Nucleus accumbens (tissue), 56 donors: ENCODE measurements at places on chromosomes 5 and 9.
A peak's percentile ranks its signal among the peaks of the same experiment; 100 is the strongest.

- no peak for DNase-seq
Measured at GRCh38 chr9:70399141-70399540, 15.3 kb downstream of the KLF9 start.

DNA sequence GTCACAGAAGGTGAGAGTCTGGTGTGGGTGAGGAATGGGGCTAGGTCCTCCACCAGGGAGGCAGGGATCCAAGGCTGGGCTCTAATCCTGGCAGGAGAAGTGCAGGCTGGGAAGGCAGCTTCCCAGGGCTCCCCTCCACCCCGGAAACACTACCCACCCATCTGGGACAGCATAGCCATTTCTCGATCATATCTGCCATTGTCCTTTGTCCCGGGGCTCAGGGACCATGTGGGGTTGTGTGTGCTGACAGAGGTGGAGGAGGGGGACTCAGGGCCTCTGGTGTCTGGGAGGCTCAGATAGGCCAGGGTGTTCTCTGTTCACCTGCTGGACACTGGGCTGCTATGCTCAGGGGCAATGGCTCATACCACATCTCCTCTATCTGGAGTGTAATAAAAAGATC lies 32.2 kb upstream of the STRBP start:
- DNase-seq, result no peak

DNA sequence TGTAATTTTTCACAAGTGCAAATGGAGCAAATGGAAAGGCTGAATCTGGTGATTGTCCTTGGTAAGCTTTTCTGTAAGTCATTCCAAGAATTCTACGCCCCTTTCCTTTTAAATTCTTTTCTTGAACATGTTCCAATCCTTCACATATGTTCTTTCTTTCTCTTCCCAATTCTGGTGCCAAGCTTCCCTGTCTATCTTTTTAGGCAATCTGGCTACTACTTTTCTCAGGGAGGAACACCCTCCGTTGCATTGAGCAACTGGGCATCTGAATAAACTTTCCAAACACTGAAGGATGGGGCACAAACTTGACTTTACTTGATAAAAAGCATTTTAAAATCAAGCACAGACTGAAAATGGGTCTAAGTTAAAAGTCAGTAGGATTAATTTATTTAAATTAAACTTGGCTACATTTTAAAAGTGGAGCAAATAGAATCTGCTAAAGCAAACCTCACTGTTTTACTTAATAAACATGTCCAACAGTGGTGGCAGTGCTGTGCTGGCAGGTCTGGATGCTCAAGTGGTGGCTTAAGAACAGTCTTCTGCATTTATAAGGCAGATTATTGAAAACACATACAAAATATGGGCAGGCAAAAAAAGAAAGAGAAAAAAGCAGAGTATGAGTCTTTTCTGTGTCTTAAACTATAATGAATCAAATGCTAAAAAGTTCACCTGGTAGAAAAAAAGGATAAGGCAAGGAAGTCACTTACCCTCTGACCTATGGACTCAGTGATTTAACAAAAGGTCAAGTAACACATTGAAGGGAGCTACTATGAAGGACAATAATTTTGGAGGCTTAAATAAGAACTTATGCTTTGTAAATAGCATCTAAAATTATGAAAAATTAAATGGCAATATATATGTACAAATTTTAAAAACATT lies 5.4 kb downstream of the ELL2 start:
- DNase-seq, result no peak

GRCh38 chr5:59301727-59302126 lies 591.8 kb downstream of the PDE4D start:
- DNase-seq, result no peak

GRCh38 chr5:128213340-128213739 lies 129.8 kb downstream of the SLC12A2 start:
- DNase-seq, result peak; percentile 50

DNA sequence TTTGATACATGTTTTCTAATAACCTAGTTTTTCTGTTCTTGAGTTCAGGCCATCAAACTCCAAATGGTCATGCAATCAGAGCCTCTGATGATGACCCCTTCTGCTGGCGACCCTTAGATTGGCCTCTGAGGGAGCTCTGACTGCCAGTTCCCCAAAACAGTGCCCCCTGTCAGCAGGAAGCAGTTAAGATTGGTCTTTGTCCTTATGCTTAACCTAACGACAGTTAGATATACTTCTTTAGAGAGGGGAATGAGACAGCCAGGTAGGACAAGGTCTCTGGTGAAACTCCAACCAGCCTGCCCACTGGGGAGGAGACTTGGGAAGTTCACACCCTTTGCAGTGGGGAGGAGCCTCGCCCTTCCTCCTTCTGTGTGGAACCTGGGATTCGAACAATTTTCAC lies 390.4 kb upstream of the KIF2A start:
- no peak for DNase-seq

- no peak for DNase-seq
Measured at GRCh38 chr9:10252174-10252573, 360.6 kb downstream of the PTPRD start.

- DNase-seq, result no peak
Measured at GRCh38 chr5:96196407-96196806, 234.8 kb upstream of the ELL2 start.

DNA sequence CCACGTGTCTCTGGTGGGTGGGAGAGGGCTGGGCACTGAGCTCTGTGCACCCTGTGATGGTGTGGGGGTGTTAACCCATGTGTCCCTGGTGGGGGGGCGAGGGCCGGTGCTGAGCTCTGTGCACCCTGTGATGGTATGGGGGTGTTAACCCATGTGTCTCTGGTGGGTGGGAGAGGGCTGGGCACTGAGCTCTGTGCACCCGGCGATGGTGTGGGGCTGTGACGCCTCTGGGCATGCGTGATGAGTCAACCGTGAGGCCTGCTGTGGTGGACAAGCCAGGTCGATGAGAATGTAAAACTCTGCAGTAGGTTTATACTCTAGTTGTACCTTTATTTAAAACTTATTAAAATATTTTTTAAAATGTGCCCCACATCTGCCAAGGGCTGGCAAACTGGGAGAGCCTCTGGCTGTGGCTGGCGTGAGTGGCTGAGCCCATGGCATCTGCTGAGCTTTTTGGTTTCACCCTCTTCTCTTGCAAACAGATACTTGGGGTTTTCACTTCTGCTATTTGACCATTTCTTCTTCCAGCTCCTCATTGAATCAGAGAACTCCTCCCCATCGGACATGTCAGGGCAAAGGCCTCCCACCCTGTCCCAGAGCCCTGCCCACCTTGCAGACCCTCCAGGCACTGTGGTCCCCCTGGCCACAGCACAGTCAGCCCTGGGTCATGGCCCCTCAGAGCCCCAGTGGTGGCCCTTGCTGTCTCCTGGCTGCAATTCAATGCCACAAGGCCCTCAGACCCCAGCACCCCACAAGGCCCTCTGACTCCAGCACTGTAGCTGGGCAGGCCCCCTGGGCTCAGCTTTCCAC lies 18.5 kb upstream of the EXOC3 start:
- DNase-seq, result no peak

GRCh38 chr9:94577571-94577970 lies 16.1 kb downstream of the FBP2 start:
- no peak for DNase-seq

- DNase-seq, result no peak
Measured at GRCh38 chr5:67483453-67484030, 286.9 kb upstream of the CD180 start.

DNA sequence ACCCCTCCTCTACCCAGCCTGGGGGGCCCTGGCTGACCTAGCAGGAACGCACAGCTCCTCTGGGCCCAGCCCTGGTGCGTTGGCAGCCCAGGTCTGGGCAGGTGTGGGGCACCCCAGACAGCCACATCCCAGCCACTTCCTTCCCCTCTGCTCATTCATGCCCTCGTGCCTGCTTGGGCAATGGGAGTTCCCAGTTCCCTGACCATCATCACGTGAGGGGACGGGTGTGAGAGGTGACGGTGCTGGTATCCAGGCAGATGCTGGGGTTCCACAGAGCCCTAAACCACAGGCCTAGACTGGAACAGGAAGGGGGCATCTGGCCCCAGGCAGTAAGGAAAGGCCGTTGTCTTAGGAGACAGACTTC lies 8.4 kb downstream of the RALGDS start:
- DNase-seq, result no peak

DNA sequence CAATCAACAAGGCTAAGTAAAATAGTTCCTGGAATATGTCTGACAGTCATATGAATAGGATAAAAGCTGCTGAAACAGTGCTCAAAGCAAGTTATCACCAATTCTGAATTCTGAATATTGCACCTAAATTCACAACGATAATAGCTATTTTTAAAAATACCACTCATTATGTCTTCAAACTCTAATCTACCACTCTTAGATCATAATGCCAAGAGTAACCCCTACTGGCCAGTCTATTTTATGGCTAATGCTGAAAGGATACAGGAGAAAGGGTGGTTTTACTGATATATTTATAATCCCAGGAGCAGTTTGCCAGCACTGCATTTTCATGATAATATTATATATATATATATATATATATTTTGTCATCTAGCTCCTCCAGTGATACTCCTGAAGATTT lies 232.8 kb downstream of the PDE4D start:
- no peak for DNase-seq

- DNase-seq, result no peak
Measured at GRCh38 chr5:173317852-173318251, 10.4 kb downstream of the STC2 start.

- no peak for DNase-seq
Measured at GRCh38 chr5:96537386-96537785, 104.3 kb upstream of the PCSK1 start.

- DNase-seq, result no peak
Measured at GRCh38 chr9:28912621-28913020, 1339.3 kb upstream of the C9orf72 start.

GRCh38 chr5:169219351-169219750 lies 81.6 kb downstream of the SLIT3 start:
- DNase-seq, result no peak

DNA sequence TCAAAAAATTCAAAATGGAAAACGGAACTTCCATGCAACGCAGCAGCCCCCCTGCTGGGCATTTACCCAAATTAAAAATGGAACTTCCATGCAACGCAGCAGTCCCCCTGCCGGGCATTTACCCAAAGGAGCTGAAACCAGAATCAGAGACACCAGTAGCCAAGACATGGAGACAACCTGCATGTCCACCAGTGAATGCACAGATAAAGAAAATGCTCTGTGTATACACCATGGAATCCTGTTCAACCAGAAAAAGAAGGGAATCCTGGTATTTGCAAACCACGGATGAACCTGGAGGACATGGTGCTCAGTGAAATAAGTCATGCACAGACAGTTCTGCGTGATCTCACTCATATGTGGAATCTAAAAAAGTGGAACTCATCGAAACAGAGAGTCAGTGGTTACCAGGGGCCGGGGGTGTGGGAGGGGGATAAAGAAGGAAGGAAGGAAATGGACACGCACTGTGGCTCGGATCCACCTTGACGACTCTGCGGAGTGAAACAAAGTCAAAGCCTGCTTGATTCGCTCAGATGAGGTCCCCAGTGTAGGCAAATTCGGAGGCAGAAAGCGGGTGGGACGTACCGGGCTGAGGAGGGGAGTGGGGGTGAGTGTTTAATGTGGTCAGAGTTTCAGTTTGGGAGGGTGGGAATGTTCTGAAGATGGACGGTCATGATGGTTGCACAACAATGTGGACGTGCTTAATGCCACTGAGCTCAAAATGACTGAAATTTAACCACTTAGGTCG lies 40.2 kb upstream of the EXOC3 start:
- DNase-seq, result no peak

- DNase-seq, result no peak
Measured at GRCh38 chr9:20220286-20220685, 402.0 kb downstream of the MLLT3 start.

- no peak for DNase-seq
Measured at GRCh38 chr5:58775701-58776262, 192.9 kb downstream of the RAB3C start.

- peak; percentile 7 for DNase-seq
Measured at GRCh38 chr9:129176701-129177442, 1.2 kb downstream of the IER5L start.

- no peak for DNase-seq
Measured at GRCh38 chr5:37841203-37841602, 1.4 kb upstream of the GDNF start.

GRCh38 chr5:127426661-127427060 lies 90.8 kb upstream of the PRRC1 start:
- DNase-seq, result no peak

DNA sequence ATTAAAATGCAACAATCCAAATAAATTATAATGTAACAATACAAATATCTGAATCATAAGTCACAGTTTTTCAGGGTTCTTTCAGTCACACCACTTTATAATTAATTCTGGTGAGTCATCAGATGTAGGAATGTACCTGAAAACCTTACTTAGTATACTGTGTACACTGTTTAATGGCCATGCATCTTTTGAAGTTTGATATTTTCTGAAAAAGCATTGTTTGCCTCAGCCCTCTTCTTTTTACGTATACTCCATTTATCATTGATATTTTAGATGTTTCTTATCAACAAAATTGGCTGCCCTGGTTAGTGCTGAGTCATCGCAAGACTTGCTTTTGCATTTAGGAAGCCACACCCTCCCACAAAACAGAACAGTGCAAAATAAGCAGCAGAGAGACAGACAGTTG lies 218.6 kb downstream of the PJA2 start:
- no peak for DNase-seq

GRCh38 chr5:26259081-26259480 lies 779.3 kb downstream of the CDH9 start:
- no peak for DNase-seq

DNA sequence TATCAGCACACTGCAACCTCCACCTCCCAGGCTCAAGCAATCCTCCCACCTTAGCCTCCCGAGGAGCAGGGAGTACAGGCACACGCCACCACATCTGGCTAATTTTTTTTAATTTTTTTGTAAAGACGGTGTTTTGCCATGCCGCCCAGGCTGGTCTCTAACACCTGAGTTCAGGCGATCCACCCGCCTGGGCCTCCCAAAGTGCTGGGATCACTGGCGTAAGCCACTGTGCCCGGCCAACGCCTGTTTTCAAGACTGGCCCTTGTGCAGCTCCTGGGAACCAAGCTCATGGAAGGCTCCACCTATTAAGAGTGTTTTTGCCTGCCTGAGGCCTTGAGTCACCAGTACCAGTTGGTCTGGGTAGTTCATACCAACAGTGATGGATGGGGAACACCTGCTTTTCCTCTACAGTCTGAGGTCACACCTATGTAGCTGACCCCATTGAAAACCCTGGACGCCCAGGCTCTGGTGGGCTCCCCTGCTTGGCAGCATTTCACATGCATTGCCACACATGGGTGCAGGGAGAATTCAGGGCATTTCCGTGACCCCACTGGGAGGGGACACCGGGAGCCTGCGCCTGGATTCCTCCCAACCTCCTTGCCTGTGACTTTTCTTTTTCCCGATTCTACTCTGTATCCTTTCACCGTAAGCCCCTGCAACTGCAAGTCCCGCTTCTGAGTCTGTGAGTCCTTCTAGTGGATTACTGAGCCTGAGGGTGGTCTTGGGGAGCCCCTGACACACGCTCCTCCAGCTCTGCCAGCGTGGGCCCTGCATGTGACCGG lies 63.5 kb downstream of the ZNF354C start:
- no peak for DNase-seq

DNA sequence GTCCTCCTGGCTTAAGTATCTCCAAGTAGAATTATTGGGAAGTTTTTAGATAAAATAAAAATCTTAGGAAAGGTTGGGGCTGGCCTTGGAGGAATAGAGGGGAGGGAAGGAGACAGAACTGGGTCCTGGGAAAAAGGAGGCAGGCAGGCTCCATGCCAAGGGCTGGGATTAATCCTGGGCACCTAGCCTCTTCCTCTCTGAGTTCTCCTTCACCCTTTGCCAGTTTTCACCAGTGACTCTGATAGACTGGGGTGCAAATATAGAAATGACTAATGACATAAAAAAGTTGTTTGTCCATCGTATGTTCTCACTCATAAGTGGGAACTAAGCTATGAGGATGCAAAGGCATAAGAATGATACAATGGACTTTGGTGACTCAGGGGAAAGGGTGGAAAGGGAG lies 81.9 kb downstream of the RMI1 start:
- DNase-seq, result no peak
